ENCODE measurements at places on chromosomes 13 and 19.

GRCh38 chr13:71067165-71067815 lies 799.7 kb downstream of the DACH1 start:
- peak; percentile 11 for DNase-seq

GRCh38 chr19:47351548-47351947 lies 2.4 kb downstream of the DHX34 start:
- no peak for DNase-seq

- DNase-seq = no peak
These were observed 123.1 kb downstream of the ATP8A2 start for GRCh38 chr13:25494698-25495411.

GRCh38 chr19:46674416-46675178 lies 13.6 kb upstream of the DACT3 start:
- DNase-seq = no peak

DNA sequence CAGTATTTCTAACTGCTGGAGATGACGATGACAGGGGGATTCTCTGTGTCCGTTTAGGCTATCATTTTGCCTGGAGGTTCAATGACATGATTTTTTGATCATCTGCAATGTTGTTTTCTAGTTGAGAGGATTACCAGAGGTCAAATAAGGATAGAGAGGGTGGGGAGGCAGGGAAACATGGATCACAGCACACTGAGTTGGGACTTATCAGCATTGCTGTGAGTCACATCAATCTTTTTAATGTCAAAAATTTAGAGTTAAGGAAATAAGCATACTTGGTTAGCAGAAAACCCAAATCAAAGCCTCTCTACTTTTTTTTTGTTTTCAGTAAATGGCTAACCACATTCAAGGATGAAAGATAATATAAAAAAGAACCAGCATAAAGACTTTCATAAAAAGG lies 43.0 kb upstream of the CSNK1A1L start:
- no peak for DNase-seq

- peak; percentile 58 for DNase-seq
These were observed 16.9 kb upstream of the CYP2S1 start for GRCh38 chr19:41175801-41176777.

- no peak for DNase-seq
These were observed 2463.1 kb downstream of the PCDH9 start for GRCh38 chr13:64767054-64767453.

DNA sequence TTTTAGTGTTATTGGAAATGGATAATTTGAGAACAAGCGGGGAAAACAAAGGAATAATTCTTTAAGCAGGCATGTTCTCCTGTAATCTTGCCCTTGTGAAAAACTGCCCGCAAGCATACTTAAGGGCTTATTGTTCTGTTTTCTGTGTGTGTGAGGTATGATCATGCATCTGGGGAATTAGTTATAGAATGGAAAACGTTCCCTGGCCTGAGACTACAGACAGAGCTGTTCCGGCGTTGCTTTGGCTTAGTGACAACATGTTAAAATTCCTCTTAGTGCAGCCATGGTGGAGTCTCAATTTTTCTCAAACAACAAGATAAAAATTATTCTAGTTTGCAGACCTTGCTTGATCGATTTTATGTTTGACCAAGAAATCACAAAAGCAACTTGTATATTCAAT lies 560.2 kb upstream of the SPRY2 start:
- peak; percentile 87 for DNase-seq

DNA sequence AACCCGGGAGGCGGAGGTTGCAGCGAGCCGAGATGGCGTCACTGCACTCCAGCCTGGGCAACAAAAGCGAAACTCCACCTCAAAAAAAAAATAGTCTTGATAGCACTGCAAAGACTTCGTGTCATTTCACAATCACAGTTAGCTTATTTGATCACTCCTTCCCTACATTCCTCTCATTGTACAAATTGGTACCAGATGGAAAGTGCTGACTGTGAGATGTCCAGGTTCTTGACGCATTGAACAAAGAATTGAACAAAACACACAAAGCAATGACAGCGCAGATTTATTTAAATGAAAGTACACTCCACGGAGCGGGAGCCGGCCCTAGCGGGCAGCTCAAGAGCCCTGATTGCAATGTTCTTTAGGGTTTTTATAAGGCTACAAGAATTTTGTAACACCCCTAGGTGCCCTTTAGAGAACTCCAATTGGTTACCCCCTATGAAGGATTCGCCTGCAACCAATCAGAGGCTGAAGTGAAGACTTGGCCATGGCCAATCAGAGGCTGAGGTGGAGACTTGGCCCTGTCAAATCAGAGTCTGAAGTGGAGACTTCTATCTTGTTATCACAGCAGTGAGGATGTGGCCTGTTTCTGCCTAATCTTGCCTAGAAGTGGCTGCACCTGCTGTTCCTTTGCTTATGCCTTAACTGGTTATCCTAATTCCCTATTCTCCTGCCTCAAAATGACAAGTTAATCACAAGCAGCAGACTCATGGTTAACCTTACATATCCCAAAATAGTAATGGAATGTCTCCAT lies 16.7 kb downstream of the ZNF556 start:
- no peak for DNase-seq

DNA sequence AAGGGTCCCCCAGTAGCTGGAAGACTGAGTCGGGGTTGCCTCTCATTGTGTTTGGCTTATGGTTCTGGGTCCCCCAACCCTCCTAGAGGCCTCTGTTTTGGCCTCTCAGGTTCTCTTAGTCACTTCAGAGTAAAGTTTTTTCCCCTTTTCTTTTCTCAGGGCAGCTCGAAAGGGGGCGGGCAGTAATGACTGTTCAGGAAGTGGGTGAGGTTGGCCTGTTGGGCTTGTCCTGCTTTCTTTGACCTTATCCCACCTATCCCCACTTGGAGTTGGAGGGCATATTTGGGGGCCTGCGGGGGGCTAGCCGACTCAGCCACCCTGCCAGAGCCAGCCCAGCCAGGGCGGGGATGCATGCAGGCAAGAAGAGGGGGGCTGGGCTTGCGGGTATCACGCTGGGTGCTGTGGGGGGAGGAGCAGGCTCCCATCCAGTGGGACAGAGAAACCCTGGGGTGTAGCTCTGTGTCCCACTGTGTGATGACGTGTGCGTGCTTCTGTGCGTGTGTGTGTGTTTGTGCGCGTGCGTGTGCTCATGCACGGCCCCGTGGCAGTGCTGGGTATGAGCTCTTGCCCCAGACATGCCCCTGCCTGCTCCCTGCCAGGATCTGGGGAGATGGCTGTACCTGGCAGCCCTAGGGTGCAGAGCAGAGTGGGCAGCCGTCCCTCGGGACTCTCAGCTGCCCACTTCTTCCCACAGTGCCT lies 1.4 kb downstream of the CIC start:
- DNase-seq = peak; percentile 48

DNA sequence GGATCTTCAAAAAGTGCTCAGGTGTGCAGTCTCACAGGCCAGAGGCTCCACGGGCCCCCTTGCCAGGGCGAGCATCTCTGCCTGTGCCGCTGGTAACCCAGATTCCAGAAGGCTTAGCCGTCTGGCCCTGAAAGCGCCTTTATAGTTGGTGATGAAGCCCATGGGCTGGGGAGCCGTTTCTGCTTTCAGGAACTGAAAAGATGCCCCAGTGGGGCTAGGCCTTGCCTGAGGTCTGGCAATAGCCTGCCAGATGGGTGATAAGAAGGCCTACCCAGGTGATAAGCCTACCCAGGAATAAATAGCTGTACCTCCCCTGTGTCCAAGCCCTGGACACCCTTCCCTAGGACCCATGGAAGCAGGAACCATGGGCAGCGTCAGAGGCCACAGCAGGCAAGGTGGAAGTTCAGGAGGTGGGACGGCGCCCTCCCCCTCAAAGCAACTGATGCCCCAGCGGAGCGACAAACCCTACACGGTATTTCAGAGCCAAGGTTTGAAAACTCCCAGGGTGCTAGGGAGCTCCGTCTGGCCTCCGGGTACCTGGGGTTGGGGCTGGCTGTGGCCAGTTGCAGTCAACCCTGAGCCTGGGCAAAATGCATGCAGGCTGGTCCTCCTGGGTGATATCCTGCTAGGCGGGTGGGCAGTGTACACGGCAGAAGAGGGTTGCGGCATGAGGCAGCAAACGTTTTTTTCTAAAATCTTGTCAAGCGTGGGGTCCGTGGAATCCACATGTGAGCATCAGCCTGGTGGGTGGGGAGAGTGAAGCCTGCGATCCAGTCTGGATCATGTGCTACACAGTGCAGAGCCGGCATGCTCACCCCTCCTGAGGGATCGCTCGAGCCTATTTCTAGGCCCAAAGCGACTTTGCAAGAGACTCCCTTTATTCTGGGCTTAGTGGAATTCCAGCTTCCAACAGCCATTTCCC lies 45.3 kb downstream of the ACTN4 start:
- DNase-seq = no peak

GRCh38 chr13:93726173-93726957 lies 499.8 kb downstream of the GPC6 start:
- DNase-seq = peak; percentile 23

DNA sequence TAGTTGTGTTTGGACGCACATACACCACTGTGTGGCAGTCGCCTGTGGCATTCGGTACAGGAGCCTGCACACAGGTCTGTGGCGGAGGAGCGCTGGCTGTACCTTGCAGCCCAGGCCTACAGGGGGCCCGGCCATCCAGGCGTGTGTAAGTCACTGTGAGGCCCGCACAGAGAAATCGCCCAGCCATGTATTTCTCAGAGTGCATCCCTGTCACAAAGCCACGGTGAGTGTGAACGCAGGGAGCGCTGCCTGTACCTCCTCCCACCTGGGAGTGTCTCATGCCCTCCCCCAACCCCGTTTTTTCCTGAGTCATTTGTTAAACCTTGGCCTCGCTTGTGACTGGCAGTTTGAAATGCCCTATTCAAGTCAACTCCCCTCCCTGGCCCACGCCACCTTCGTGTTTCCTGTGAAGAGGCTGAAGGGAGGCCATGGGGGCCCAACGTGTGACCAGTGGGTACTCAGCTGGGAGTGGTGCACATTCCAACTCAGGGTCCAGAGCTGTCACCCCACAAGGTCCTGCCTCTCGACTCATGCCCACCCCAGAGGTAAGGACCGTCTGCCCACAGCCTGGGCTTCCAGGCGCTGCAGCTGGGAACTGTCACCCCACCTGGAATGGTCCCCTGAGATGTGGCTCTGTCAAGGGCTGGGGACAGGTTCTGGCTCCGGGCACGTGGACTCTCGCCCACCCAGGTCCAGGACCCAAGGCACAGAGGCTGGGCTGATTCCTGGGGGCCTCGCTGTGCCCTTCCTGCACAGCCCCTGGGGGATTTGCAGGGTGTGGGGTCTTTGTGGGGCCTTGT lies 11.6 kb upstream of the RASA3 start:
- peak; percentile 27 for DNase-seq

- DNase-seq = peak; percentile 15
These were observed 30.8 kb downstream of the CCNE1 start for GRCh38 chr19:29842471-29843179.

GRCh38 chr13:19864746-19865309 lies 1.4 kb upstream of the ZMYM5 start:
- DNase-seq = peak; percentile 91

DNA sequence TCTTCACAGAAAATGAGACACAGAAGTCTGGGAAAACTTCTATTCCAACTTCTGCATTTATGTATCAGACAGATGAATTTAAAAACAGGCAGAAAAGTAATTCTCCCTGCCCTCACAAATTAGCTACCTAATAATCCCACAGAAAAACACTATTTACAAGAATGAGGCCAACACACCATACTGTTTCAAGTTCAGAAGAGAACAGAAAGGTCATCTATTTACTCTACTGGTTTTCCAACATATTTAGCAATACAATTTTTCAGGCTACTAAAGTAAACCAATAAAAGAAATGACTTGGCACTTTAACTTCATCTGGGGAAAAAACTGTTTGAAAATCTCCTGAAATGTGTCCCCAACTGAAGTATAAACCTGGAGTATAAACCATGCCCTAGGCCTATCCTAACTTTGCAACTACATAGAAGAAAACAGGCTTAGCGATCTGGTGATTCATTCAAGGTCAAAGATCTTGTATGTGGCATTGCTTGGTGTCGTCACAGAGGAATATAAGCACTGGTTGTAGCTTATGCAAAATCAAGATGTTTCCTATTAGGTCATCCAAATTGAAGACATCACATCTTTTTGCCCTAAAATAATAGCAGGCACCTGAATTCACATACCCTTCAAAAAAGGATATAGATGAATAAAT lies 20.1 kb upstream of the EBPL start:
- no peak for DNase-seq

- peak; percentile 68 for DNase-seq
These were observed 138.4 kb upstream of the RNF113B start for GRCh38 chr13:98315466-98315865.

DNA sequence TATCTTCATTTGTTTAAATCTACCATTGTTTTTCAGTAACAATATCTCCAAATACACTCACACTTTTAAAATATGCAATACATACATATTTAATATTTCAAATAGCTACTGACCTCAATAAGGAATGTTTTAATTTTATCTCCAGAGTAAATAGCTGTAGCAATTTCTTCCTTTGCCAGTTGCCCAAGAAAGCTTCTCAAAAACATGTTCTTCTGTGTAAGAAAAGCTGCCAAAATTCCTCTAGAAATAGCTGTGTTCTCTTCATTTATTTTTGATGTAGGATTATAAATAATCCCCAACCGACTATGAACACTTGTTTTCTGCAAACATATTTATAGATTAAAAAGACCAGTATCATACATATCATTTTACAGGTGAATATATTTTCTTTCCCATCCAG lies 150.5 kb downstream of the UGGT2 start:
- no peak for DNase-seq

DNA sequence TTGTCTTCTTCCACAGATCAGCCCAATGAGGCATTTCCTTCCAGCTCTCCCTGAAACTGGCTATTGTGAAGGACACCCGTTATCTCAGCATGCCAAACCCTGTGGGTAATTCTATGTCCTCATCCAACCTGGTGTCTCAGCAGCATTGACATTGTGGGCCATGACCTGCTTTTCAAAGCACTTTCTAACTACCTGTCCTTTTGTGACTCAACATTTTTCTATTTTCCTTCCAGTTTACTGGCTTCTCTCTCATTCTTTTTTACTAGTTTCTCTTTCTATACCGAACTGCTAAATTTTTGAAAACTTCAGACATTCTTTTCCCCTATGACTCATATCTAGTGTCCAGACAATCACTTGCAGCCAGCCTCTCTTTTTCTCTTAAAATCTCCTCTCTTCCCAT lies 136.4 kb upstream of the HTR2A start:
- no peak for DNase-seq

DNA sequence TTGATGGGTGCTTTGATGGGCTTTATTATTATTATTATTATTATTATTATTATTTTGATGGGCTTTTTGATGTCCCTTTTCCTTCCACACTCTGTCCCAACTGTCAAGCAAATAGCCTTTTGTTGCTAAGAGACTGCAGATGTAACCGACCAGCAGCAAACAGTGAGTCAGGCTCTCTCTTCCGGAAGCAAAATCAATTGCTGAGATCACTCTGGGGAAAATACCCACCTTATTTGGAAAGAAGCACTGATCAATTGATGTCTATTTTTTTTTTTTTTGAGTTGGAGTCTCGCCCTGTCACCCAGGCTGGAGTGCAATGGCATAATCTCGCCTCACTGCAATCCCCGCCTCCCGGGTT lies 2.9 kb downstream of the LDLR start:
- peak; percentile 51 for DNase-seq

DNA sequence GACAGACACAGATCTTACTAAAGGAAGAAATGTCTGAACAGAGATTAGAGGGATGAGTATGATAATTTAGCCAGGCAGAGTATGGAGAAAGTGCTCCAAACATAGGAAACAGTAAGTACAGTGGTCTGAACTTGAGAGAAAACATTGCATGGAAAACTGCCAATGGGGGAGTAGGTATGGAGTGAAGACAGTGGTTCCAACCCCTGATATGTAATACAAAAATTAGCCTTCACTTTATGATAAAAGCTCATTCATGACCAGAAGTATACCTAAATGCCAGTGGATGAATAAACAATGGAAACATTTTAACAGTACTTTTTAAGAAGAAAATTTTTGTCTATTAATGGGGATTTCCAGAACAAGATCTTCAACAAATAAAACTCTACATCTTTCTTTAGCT lies 334.0 kb downstream of the DIAPH3 start:
- no peak for DNase-seq

Measured in tongue (tissue), 3 donors.